ENCODE measurements at places on chromosomes 2 and 18. TPM values are rescaled to one million over a fixed set of nuclear protein-coding genes. Genes with fewer than 3 reads are reported as not detected.

GKN1 gene
- total RNA-seq: not detected

KLHL14 gene
- total RNA-seq: not detected

KCNG3 gene
- total RNA-seq: not detected

ANKRD30BL gene
- not detected for total RNA-seq

OR6B2 gene
- total RNA-seq: not detected

KCNG2 gene
- total RNA-seq: not detected

DNA sequence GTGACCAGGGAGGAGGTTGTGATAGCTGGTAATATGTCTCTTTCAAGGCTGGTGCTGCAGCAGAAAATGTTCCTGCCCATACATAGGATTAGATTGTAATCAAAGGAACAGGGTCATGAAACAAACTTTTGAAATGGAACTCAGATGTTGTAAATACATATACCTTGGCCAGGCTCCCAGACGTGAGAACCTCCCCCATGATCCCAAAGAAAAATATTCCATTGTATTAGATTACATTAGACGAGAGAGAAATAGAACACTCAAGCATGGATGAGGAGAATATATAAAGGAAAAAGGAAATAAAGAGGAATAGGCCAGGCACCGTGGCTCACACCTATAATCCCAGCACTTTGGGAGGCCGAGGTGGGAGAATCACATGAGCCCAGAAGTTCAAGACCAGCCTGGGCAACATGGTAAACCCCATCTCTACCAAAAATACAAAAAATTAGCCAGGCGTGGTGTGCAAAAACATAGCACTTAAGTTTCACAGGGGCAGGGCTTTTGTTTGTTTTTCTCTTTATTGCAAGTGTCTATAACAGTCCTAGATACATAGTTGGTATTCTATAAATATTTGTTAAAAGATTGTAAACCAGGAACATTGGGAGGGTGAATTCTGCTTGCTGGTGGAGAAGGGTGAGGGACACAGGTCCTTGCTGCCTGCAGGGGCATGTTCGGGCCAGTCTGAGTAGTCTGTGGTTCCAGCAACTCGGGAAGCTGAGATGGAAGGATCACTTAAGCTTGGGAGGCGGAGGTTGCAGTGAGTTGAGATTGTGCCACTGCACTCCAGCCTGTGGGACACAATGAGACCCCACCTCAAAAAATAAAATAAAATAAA is 52.8 kb downstream of the RPL37A start:
- peak; percentile 65 for DNase-seq

DNA sequence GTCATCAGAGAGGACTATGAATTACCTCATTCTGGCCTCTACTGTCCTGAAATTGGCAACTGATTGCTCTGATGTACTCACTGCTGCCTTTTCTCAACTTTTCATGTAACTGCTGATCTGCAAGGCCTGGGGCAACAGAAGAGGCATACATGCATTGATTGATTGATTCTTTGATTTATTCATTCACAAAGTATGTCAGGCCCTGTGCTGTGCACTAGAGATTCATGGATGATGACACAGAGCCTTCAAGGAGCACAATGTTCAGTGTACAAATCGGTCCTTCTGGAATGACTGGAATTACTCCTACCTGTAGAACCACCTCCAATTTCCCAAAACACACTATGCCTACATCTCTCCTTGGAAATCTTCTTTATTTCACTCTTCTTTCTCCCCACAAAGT is 111.3 kb downstream of the LRATD1 start:
- DNase-seq: no peak

GRCh38 chr18:56851774-56852173 is 200.6 kb downstream of the WDR7 start:
- no peak for DNase-seq

- DNase-seq: no peak
Observed at GRCh38 chr18:45312555-45313126, 302.6 kb upstream of the SLC14A2 start.

- peak; percentile 34 for DNase-seq
Observed at GRCh38 chr2:45180779-45181178, 171.5 kb upstream of the SIX2 start.

DNA sequence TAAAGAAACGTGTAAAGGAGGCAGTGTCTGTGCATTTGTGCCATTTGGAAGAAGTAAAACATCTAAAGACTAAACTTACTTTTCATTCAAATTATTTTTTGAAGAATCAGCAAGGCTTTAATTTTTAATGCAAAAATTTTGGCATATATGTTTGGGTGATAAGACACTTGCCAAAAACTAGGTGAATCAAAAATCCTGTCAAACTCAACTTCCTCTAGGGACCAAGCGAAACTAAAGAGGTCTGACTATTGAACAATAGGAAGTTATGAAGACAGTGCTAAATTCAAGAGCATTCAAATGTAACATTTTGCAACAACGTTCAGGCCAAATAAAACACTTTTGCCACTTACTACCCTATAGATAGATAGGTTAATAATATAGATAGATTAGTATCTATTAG is 306.1 kb downstream of the NOL4 start:
- no peak for DNase-seq

DNA sequence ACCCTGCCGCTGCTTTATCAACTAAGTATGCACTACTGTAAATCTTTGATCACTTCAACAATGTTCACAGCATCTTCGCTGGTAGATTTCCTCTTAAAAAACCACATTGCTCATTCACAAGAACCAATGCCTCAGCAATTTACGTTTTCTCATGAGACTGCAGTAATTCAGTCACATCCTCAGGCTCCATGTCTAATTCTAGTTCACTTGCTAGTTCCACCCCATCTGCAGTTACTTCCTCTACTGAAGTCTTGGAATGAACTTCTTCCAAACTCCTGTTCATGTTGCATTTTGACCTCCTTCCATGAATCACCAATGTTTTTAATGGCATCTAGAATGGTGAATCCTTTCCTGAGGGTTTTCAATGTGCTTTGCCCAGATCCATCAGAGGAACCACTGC is 35.8 kb downstream of the PRELID3A start:
- DNase-seq: no peak

DNA sequence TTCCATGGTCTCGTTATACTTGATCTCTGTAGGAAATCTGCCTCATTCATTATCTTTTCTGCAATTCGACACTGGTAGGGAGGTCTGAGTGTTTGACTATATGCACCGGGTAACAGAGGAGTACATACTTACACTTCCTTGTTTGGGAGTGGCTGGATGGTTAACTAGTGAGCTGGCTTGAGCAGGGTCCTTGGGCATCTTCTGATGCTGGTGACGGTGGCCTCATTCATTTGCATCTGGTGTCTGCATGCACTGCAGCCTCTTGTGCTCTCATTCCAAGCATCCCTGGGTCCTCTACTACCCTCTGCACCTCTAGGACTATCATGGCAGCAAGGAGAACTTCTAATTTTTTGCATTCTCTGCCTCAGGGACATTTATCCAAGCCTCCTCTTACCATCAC is 100.0 kb upstream of the TCF4 start:
- no peak for DNase-seq

GRCh38 chr2:134491771-134492441 is 226.9 kb downstream of the TMEM163 start:
- DNase-seq: no peak

DNA sequence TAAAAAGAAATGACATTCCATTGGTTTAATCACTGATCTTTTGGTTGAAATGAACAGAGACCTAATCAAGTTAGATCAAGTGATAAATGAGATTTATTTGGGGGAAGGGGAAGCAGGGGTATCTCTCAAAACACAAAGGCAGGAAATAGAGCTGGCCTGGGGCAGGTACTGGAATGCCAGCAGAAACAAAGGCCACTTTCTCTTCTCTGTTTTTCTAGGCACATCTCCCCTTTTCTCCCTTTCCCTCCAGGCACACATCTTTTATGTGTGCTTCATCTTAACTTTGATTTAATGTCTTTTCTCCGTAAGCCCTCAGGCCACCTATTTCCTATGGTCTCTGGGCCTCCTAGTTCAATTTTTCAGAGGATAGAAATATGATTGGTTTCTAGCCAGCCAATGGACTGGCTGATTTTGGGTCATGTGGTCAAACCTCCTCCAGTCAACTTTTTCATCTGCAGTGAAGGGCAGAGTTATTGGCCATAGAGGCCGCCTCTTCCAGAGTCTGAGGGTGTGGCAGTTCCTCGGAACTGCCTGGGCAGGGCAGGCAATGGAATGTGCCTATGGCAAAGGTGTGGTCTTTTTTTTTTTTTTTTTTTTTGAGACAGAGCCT is 58.9 kb upstream of the FAM136A start:
- no peak for DNase-seq

GRCh38 chr2:216516730-216517350 is 18.2 kb downstream of the RPL37A start:
- DNase-seq: peak; percentile 73

- no peak for DNase-seq
Observed at GRCh38 chr2:213032607-213033006, 118.8 kb downstream of the IKZF2 start.

DNA sequence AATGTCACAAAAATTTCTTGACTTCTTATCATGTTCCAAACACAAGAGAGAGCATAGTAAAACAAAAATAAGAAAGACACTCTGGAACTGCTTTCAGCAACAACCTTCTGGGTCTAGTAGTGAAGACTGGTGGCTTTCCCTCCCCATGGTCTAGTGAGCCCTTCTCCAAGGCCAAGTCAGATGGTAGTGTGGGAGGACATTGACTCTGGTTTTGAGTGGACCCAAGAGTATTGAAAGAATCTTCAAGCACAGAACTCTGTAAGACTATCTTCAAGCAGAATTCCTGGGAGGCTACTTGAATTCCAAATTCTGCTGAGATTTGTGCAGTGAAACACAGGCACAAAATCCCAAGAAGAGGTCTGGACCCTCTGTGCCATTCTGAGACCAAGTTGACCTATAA is 21.1 kb downstream of the ANTXR1 start:
- no peak for DNase-seq

DNA sequence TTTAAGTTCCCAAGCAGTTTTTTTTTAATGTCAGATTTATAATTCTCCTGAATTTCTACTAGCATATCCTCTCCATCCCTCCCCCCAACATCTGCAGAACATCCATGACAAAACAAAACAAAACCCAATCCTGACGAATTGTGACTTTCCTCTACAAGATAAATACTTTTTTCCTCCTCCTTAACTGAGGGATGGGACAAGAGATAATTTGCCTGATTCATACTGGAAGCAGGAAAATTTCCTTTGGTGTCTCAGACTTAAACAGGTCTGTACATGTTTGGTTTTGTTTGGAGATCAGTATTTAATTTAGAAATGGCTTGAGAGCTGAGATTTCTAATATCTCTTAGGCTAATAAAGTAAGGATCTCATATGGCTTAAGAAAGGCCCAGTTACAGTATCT is 2.2 kb downstream of the CAVIN2 start:
- peak; percentile 26 for DNase-seq

GRCh38 chr2:150548527-150548926 is 61.1 kb upstream of the RND3 start:
- peak; percentile 39 for DNase-seq

- DNase-seq: no peak
Observed at GRCh38 chr18:2316751-2317696, 254.3 kb downstream of the METTL4 start.

GRCh38 chr2:197378494-197379307 is 56.1 kb downstream of the SF3B1 start:
- peak; percentile 67 for DNase-seq

DNA sequence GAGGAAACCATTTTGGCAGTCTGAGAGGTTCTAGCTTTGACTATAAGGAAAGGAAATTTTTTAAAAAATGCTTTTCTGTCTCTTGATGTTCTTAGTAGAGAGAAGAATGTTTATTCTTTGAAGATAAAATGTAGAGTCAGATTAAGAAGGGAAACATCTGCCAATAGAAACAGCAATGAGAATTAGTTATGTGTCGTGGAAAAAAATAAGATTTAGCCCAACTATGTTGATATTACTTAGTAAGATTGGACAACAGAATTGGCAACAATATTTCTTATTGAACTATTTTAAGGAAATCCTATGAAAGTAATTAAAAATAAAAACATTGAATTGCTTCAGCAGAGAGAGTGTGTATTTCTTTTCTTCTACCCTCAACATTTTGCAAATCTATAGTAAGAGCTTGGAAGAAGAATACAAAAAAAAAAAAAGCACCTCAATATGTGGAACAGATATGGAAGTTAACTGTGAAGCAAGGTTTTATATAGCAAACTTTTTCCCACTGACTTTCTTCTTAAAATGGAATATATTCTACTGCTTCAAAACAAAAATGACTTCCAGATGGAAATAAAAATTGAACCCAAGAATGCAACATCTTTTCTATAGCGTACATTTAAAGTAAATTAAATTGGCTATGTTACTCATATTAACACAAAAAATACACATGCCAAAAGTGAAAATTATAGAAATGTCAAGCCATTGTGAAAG is 177.9 kb downstream of the FAM124B start:
- DNase-seq: no peak

GRCh38 chr18:44799382-44799906 is 118.8 kb downstream of the SETBP1 start:
- DNase-seq: no peak

GRCh38 chr2:218781691-218782527 is at the start of gene CYP27A1:
CYP27A1 (plus strand) TSS chr2:218782147; CDS start chr2:218782183, 36 bp downstream.
- DNase-seq: peak; percentile 62

GRCh38 chr2:205484215-205484614 is 198.1 kb upstream of the NRP2 start:
- DNase-seq: no peak

GRCh38 chr2:199659207-199659606 is 191.8 kb downstream of the FTCDNL1 start:
- peak; percentile 62 for DNase-seq

DNA sequence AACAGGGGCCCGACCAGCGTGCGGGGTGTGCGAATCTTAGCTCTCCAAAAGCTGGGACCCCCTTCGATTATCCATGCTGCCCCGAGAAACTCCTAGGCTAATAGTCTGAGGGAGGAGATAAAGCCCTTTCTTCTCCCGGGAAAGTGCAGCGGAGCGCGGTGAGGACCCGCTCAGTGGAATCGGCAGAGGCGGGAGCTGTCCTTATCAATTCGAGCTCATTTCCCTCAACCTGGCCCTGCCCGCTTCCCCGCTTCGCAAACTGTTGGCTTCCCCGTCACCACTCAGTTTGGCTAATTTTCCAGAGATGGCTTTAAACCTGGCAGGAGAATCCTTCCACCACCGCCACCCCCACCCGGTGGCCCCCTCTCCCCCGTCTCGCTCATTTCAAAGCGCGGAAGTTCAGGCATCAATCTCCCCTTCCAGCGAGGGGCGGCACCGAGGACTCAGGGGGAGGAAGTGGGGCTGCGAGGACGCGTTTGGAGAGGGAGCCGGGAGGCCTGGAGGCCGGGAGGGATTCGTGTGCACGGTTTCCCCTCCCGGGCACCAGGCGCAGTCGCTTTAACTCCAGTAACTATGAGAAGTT is 1.6 kb downstream of the KLHL14 start:
- no peak for DNase-seq

DNA sequence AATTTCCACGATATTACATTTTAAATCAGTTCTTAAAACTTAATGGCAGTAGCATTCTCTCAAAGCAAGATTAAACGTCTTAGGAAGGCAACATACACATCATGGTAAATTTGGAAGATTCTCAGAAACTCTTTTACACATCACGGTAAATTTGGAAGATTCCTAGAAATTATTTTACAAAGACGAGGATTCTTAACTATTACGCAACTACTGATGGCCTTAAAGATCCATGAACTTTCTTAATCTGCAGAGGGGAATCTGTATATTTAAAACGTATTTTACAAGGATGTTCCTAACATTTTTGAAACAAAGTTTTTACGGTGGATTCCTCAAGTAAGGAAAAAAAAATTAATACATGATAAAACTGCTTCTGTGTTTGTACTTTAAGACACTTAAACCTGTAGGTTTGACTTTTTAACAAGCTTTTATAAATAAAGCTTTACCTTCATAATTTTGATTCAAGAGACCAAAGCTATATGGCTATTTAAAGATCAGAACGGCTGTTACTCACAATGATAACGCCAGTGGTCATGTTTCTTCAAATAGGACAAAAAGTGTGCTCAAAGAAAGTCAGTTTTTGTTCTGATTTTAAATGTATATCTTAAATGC is 1.7 kb downstream of the ATF2 start:
- peak; percentile 31 for DNase-seq
